ENCODE measurements at places on chromosomes 3 and 15.
A peak's percentile ranks its signal among the peaks of the same experiment; 100 is the strongest.

- DNase-seq, result no peak
Measured at GRCh38 chr3:172272698-172273097, 175.6 kb downstream of the GHSR start.

- DNase-seq, result peak; percentile 58
Measured at GRCh38 chr15:77944002-77944867, 133.3 kb downstream of the TBC1D2B start.

DNA sequence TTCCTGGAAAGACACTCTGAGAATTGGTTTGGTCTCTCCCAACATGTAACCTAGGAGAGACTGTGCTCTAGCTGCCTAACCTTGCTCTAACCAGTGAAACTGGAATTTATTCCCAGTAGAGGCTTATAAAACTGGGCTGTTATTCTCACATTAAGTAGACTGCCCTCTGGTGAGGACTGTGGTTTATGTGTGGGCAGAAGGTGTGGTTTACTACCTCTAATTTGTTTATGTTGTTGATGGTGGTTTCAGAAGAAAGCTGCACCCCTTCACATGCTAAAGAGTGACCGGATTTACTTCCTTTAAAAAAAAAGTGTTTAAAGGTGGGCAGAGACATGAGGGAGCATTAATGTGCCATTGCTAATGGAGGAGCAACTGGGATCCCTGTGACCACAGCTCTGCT is 273.2 kb downstream of the MECOM start:
- DNase-seq, result no peak

GRCh38 chr3:60708191-60708975 is 542.9 kb downstream of the FHIT start:
- no peak for DNase-seq

- no peak for DNase-seq
Measured at GRCh38 chr15:36950371-36950770, 150.0 kb downstream of the MEIS2 start.

- no peak for DNase-seq
Measured at GRCh38 chr15:68792901-68793766, 27.6 kb downstream of the ANP32A start.

GRCh38 chr3:121786485-121786884 is 36.9 kb upstream of the GOLGB1 start:
- DNase-seq, result no peak

DNA sequence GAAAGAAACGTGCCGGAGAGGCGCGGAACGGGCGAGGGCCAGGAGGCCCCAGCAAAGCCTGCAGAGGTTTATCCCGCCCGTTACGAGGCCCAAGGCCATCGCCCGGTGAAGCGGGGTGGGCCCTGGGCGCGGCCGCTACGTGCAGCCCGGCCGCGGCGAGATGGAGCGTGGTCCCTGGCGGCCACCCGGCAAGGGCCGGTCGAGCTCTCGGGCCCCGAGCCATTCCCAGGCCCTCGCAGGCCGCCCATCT is 1.1 kb downstream of the PKM start:
- no peak for DNase-seq

DNA sequence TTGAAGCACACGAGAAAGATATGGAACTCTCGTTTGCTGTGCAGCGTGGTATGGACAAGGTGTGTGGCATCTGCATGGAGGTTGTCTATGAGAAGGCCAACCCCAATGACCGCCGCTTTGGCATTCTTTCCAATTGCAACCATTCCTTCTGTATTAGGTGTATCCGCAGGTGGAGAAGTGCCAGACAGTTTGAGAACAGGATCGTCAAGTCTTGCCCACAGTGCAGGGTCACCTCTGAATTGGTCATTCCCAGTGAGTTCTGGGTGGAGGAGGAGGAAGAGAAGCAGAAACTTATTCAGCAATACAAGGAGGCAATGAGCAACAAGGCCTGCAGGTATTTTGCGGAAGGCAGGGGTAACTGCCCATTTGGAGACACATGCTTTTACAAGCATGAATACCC is 1.2 kb downstream of the MKRN3 start:
- DNase-seq, result no peak

GRCh38 chr15:28080386-28080785 is 18.7 kb downstream of the OCA2 start:
- no peak for DNase-seq

DNA sequence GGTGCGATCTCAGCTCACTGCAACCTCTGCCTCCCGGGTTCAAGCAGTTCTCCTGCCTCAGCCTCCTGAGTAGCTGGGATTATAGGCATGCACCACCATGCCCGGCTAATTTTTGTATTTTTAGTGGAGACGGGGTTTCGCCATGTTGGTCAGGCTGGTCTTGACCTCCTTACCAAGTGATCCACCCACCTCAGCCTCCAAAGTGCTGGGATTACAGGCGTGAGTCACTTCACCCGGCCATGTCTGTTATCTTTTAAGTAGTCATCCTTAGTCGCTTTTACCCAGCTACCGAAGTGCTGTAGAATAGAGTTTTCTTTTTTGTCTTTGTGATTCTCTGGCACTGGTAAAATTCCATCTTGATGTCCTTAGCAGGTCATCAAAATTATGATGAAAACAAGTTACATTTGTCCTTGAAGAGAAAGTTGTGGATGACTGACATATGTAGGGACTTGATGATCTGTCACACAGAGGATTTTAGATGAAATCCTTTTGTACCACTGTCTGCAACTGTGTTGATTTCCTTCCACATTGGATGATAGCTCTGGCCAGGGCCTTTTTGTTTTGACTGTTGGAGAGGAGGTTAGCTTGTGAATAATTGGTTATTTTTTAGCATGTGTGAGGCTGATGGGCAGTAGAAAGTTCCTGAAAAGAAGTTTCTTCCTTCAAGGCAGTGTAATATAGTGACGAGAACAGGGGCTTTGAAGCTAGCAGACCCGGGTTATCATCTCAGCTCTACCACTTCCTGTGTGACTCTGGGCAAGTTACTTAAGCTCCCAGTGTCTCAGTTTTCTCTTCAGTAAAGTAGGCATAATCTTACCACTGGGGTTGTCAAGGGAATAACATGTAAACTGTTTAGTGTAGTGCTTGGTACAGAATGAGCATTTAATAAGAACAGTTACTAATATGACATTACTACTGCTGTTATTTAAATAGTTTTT is 18.8 kb downstream of the ATG7 start:
- DNase-seq, result peak; percentile 24

DNA sequence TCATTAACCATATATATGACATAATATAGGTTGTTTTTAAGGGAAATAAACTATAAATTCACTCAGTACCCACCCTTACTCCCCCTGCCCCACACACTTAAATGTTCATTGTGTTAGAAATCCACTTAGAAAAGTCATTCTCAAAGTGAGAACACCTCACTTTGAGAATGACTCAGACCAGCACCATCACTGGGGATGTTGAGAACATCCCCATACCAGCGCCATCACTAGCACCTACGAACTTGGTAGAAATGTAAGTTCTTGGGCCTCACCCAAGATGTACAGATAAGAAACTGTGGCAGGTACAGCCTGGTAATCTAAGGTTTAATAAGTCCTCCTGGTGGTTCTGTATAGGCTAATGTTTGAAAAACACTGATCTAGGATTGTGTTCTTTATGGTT is 362.6 kb downstream of the LPP start:
- DNase-seq, result no peak

DNA sequence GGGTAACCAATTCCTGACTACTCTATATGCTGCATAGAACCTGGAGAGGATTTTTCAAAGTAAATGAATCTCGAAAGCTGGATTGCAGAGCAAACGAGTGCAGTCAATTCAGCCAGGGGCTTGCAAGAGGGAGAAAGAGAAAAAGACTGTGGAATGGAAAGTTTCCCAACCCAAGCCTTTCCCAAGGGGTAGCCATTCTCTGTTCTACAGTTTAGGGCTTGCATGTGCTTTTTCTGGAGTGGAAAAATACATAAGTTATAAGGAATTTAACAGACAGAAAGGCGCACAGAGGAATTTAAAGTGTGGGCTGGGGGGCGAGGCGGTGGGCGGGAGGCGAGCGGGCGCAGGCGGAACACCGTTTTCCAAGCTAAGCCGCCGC is 511 bp upstream of the RARB start:
- DNase-seq, result no peak

- DNase-seq, result no peak
Measured at GRCh38 chr15:29819979-29820378, 2.3 kb downstream of the TJP1 start.

DNA sequence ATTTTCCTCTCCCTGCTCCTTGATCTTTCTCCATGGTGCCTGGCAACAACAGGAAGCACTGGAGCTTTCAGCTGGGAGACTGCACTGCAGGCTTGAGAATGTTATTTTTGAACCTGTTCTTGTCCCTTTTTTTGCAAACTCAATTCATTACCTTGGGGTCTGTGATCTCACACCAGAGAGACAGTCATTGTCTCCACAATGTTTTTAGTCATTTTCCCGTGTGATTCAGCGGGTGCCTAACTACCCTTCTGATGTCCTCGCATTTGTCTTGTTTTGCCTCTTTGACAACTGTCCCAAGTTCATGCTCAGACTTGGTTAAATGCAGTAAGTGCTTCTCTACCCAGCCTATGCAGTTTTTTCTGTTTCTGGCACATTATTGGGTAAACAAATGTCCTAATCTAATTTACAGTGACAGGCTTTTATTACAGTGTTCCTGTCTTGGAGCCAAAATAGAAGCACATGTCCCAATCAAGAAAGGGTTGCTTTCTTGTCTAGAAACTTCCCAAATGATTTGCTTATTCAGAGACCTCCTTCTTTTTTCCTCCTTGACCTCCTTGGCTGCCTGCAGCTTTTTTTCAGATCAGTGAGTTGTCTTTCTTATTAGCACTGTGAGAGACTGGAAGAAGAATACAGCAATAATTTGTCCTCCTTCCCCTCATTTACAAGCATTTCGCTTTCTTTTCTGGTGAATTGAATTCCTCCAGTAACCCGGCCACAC is 162.4 kb downstream of the NSUN3 start:
- DNase-seq, result no peak

DNA sequence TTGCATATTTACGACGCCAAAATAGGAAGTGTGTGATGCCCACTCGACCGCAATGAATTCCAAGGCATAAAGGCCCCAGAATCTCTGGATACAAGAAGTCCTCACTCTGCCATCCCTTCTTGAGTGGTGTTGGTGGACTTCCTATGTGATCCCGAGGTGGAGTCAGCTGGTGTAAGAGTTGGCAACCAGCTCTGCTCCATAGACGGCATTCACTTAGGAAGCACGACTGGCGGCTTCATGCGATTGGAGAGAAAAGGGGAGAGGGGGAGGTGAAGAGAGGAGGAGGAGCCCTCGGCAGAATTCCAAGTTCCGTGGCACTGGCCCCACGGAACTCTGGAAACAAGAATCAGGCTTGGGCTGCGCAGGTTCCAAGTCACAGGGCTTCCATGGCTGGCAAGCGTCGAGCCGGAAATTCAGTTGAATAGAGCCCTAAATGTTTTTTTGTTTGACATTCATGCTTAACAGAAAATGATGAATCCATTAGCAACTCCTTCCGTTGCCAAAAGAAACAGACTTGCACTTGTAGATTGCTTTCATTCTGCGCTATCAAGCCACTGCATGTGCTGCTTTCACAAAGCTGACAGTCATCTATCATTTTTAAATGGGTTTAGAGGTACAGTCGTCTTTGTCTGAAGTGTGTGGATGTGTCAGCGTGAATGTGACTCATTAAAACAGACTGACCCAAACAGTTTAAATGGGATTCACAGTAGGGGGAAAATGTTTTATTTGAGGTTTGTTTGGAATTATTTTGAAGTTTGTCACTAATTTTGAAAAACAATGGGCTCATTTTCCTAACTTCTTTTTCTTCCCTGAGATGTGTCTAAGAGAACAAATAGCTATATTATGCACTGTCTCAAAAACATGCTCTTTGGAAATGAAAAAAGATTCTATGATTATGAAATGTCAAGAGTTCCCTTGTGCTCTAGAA is 428.3 kb upstream of the ATP11B start:
- no peak for DNase-seq

- DNase-seq, result no peak
Measured at GRCh38 chr15:57030011-57030410, 111.6 kb downstream of the TCF12 start.

GRCh38 chr15:95910643-95911212 is 419.8 kb upstream of the NR2F2 start:
- no peak for DNase-seq

DNA sequence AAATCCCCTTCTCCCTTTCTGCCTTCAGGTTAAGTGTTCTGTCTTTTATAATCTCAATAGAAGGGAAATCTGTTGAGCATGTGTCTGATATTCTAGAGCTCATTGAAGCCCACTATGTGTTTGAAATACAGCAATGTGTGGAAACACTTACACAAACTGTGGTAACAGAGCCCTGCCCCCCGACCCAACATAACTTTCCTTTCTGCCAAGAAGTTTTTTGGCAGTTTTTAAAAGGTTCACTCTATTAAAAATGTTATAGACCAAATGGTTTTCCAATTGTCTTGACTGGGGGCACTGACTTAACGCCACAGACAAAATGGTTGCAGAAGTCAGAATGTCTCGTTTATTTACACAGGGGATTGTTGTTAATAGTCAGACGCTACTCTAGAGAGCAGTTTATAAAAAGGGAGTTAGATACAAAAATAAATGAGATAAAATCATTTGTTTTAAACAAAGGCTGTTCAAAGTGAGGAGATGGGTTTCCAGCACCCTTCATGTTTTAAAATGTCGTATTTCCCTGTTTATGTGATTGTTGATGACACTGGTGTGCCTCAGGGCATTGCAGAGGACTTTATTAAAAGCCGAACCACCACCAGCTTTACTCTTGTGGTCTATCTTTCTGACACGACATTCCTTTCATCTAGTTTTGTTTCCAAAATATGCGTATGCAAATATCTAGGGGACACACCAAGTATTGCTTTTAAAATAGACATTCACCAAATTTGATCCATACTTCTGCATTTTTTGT is 26.7 kb upstream of the GREM1 start:
- DNase-seq, result no peak

DNA sequence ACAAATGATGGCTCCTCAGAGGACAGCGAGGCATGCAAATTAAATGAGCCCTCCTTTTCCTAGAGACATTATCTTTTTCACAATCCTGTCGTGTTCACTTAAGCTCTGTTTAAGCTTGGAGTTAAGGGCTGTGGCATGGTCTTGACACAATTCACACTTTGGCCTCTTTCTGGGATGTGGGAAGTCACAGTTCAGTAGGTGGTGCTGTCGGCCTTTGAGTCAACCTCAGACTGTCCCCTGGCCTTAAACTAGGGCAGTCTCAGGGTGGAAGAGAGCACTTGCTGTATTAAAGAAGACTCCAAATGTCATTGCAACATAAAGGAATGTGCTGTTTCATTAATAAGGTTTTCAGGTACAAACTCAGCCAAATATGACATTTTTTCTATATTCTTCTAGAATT is 351.0 kb downstream of the MCTP2 start:
- DNase-seq, result peak; percentile 21

DNA sequence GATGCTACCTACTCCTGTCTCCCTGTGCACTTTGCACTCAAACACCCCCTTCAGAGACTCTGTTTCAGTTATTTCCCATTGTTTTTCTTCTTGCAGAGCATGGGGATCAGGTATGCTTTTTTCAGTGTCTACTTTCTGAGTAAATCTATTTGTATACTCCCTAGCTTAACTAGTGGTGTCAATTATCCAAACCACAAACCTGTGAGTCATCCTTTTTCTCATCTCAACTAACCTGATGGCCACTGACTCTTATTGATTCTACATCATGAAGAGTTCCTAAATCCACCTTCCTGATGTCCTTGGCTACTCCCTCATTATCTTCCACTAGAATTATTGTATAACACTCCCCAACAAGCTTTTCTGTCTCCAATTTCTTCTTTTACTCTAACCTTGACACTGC is 68.0 kb downstream of the DIPK2A start:
- no peak for DNase-seq

- no peak for DNase-seq
Measured at GRCh38 chr15:95972041-95972553, 358.4 kb upstream of the NR2F2 start.
